ENCODE measurements at places on chromosomes 3 and 15.
A peak's percentile ranks its signal among the peaks of the same experiment; 100 is the strongest.

GRCh38 chr3:31039145-31039544 is 144.7 kb upstream of the GADL1 start:
- DNase-seq = no peak

DNA sequence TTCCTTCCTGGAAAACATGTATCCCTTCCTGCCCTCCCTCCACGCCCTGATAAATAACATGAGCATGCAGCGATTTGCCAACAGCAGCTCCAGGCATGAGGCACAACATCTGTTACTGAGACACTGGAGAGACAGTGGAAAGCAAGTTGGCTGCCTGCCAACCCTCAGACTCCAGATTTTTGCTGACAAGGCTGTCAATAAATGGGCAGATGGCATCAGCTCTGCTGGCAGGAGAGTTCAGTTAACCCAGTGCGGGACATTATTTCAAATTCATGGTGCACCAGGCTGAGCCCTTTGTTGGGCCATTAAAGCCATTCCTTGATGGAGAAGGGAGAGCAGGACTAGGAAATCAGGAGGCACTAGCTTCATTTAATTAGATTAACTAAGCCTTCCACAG is 293.3 kb downstream of the MEX3B start:
- DNase-seq = peak; percentile 21

DNA sequence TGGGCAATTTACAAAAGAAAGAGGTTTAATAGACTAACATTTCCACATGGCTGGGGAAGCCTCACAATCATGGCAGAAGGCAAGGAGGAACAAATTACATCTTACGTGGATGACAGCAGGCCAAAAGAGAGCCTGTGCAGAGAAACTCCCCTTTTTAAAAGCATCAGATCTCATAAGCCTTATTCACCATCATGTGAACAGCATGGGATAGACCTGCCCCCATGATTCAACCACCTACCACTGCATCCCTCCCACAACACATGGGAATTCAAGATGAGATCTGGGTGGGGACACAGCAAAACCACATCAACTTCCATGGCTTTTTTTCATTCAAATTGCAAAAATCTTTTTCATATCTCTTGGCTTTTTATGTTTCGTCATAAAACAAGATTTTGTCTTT is 67.6 kb upstream of the GADL1 start:
- DNase-seq = no peak

DNA sequence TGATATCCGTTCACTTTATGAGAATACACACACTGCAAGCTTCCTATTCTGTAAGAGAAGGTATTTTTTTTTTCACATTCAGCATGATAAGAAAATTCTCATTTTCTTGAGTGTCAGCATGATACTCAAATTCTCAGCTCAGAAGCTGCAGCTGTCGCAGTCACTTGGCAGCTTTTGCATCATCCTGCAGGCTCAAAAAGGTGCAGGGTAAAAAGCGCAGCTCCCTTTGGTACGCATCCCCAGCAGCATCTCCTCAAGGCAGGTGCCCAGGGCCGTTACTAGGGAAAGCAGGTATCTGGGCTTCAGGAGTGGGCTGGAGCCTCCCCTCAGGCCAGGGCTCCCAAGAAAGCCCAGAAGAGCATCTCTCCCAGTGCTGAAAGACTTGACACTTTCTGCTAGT is 22.3 kb downstream of the LNP1 start:
- DNase-seq = no peak

- no peak for DNase-seq
Measured at GRCh38 chr3:62128051-62128450, 245.3 kb downstream of the FEZF2 start.

DNA sequence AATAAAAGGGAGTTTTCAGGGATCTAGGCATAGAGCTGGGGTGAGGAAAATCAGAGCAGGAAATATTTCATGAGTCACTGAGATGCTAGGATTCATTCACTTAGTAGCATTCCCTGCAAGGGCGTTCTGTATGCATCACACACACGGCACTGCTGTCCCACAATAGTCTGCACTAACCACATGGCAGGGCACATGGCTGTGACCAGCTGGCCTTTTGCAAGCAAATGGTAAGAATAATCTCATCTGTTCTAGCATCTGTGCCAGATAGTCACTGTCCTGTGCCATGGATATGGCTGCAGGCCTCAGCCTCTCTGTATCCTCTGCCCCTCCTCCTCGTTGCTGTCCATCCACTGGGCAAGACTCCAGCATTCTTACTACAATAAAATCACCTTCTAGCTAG is 37.8 kb downstream of the BOC start:
- DNase-seq = peak; percentile 51

DNA sequence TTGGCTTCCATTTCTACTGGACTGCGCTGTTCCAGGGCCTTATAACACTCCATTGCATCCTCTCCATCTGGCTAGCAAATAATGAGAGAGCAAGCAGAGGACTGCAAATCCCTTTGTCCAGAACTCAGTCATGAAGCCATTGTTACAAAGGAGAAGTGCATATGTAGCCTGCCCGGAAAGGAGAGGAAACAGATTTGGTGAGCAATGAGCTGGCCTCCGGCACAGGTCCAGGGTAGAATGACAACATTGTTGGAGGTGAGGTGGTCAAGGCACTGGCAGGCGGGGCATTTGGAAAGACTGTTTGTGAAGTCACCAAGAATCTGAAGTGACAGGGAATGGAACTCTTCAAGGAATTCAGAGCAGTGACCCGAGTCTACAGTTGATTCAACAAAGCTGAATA is 25.0 kb upstream of the ATP1B3 start:
- DNase-seq = no peak

DNA sequence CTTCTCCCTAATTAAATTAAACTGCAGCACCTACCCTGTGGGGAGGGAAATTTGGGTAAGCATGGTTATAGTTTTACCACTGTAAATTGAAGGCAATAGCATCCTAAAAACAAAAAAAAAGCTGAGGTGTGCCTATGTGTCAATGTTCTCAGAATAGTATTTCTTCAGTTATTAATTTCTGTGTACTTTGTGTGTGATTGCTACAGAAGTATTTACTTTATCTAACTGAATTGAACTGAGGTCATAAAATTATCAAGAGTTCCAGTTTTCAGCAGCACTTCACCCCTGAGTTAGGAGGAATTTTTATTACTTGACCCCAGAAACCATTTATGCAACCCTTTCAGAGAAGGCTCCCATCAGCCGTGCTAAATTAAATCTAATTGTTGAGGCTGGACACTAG is 333.6 kb upstream of the ALCAM start:
- DNase-seq = no peak

- DNase-seq = no peak
Measured at GRCh38 chr3:117130222-117130621, 420.6 kb downstream of the TUSC7 start.

- no peak for DNase-seq
Measured at GRCh38 chr15:33168444-33168843, 26.1 kb downstream of the FMN1 start.

GRCh38 chr3:48320996-48321395 is 12.5 kb downstream of the SPINK8 start:
- DNase-seq = no peak

DNA sequence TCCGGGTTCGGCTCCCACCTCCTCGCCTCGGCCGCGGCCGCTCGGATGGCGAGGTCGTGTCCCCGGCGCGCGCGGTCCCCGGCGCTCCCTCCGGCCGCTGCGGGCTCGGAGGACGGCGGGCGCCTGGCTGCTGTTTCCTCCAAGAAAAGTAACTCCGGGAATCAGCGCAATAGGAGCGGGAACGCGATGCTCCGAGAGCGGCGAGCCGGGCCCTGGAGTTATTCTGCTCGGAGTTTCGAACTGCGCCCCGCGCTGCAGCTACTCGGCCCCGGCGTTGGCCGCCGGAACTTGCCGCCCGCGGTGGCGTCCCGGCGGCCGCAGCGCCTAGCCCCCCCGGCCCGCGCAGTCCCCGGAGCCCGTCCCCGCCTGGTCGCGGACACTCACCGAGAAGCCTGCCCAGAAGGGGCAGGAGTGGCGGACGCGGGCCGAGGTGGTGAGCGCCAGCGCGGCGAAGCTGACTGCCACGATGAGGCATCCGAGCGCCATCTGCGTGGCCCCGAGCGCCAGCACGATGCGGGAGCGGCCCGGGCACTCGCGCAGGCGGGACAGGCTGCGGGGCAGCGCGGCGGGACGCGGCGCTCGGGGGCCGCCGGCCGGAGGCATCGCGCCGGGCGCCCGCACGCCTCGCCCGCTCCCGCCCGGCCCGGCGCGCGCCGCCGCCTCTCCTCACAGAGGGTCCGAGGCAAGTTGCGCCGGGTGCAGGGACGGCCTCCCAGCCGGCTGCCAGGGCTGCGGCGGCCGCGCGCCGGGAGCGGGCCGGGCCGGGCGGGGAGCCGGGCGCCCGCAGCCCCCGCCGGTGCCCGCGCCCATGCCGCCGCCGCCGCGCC is 251.9 kb downstream of the TJP1 start:
- peak; percentile 11 for DNase-seq

DNA sequence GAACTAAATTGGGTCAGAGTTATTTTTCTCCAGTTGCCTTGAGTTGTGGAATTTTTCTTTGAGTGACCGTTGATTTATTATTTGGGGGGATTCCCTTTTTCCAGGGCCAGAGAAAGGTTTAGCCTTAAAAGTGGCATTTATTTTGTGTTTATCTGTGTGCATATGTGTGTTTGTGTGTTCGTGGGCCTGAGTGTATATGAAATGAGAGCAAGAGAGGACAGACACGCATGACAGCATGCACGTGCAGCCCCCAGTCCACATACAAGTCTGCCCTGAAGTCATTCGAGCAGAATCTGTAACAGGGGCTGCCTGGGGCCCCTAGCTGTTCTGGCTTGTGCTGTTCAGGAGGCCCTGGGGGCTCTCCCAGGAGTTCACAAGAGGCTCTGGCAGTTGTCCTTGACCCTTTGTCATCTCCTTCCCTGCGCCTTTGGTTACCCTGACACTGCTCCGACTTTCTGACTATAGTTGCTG is 18.3 kb upstream of the TRAK1 start:
- DNase-seq = no peak

GRCh38 chr15:58528188-58528870 is 96.5 kb downstream of the LIPC start:
- DNase-seq = no peak

DNA sequence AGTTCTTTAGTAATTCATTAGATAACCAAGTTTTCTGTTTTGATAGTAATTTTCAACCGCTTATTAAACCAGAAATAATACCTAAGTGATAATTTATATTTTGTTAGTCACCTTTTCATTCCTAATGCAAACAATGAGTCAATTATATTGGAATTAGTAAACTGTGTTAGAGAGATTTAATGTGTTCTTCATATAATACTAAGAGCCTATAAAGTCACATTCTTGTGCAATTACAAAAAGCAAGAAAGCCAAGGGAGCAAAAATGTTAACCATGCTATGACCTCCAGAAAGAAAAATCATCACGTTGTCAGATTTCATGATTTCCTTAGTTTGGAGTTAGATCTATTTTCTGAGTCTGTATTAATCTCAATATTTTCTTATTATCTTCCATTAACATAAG is 108.8 kb upstream of the SAMMSON start:
- DNase-seq = no peak

DNA sequence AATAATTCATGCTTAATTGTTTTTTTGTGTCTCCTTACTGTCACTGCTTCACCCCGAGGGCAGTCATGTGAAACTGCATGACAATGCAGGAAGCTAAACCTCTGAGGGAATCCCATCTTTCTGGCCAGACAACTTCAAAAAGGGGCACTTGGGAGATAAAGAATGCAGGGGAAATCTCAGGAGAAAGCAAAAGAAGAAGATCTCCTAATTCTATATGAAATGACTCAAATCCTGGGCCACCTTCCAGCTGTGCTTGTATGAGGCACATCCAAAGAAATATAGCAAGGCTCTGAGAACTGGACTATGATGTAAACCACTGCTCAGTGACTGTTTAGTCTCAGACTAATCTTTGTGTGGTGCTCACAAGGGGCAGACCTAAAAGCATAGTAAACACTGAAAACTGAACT is 22.6 kb upstream of the UMPS start:
- DNase-seq = no peak

GRCh38 chr3:186318135-186318534 is 43.9 kb downstream of the DGKG start:
- DNase-seq = no peak

GRCh38 chr3:177733233-177733632 is 536.0 kb upstream of the TBL1XR1 start:
- no peak for DNase-seq

- DNase-seq = no peak
Measured at GRCh38 chr3:60582288-60582687, 669.0 kb downstream of the FHIT start.

GRCh38 chr3:158509891-158510290 is 61.1 kb upstream of the MLF1 start:
- DNase-seq = no peak

GRCh38 chr3:181724192-181724965 is 12.7 kb downstream of the SOX2 start:
- DNase-seq = no peak

DNA sequence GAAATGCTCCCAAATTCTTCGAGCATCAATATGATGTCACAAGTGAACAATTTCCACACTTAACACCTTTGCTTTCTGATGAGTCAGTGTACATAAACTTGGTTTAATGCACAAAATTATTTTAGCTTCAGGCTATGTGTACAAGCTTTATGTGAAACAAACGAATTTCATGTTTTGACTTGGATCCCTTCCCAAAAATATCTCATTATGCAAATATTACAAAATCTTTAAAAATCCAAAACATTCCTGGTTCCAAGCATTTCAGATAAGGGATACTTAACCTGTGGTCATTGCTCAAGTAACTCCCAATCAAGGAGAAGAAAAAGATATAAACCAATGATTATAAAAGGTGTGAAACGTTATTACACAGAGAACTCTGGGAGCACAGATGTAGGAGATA is 25.2 kb downstream of the RAB5A start:
- DNase-seq = no peak

DNA sequence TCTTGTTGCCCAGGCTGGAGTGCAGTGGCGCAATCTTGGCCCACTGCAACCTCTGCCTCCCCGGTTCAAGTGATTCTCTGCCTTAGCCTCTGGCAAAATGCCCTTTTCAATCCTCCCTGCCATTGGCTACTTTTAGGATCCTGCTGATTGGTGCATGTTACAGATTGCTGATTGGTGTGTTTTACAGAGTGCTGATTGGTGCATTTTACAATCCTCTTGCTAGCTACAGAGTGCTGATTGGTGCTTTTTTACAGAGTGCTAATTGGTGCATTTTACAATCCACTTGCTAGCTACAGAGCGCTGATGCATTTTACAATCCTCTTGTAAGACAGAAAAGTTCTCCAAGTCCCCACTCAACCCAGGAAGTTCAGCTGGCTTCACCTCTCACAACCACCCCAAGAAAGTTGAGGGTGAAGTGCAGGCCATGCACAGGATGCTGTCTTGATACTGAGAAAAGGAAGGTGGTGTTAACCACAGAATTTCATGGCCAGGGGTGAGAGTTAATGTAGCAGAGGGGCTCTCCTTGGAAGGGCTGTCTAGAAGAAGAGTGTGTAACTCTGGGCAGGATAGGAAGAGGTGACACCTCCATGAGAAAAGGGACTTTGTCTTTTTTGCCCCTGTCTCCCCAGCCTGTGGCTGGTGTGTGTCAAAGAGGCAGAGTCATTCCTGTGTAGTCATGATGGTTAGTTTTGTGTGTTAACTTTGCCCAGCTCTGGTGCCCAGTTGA is 145.9 kb downstream of the APBA2 start:
- DNase-seq = no peak

Measured in cerebellar cortex (tissue), 1 donor.